Central memory CD4-positive, alpha-beta T cell (primary cell): ENCODE measurements at places on chromosomes 11 and 22.

DNA sequence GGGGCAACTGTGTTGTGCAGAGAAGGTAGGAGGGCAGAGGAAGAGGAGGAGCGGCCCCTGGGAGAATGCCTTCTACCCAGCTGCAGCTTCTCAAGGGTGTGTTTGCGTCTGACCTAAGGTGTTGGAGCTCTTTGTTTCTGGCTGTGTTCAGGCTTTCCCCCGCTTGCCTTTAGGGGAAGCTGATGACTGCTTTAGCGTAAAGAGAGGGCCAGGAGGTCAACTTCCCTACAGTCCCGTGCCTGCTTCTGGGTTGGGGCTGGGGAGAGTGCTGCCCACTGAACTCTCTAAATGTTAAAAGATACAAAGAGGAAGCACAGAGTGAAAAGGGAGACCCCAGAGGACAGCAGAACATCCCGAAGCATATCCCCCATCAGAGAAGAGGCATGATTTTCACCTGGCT, 99.2 kb downstream of the PTPRJ start:
- no peak for DNase-seq

DNA sequence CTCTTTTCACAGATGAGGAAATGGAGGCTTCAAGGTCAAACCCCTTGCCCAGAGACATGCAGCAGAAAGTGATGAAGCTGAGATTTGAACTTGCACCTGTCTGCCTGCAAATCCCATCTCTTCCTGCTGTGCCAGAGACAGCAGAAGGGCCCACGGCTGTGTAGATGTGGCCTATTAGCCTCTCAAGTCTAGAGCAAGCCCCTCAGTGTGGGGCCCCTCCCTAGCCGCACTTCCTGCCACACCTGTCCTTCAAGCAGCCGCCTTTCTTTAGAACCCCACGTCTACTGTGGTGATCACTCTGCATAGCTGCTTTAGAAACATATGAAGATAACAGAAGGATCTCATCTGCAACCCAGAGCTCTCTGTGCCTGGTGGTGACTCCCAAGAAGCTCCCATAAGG, 41.2 kb upstream of the JAM3 start:
- peak; percentile 46 for DNase-seq

DNA sequence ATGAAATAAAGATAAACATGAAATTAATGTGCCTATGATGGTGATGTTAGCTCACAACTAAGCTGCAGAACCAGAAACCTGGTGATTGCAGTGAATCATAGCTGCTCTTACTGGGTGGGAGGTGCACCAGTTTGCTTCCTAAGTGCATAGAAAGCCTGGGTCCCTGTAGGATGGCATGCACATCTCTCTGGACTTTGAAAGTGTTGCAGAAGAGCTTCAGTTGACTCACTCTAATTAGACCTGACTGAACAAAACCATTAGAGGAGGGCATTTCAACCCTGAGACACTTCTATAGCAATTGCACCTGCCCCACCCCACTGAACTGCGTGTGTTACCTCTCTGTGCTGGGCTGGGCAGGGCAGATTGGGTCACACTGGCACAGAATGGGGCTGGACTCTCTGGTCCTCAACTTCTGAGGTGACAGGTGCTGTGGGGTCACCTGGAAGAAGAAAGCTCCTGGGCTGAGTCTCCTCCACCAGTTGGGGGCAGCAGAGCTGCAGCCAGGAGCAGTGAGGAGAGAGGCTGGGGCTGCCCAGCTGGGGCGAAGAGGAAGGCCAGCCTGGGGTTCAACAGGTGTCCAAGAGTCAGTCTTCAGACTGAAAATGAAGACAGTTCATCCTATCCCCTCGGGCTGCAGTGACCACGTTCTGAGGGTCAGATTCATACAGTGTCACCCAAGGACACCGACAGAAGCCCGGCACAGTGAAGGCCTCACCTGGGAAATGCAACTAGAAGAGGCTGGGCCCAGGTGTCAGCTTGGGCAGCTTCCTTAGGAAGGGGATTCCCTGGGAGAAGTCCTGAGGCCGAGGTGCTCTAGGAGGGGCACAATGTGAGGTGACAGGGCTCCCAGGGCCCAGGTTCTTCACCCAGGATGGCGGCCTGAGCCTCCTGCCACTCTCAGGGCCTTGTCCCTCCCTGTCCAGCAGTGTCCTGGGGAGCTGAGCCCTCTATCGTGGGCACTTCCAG, 58.1 kb downstream of the GGTLC2 start:
- no peak for DNase-seq

DNA sequence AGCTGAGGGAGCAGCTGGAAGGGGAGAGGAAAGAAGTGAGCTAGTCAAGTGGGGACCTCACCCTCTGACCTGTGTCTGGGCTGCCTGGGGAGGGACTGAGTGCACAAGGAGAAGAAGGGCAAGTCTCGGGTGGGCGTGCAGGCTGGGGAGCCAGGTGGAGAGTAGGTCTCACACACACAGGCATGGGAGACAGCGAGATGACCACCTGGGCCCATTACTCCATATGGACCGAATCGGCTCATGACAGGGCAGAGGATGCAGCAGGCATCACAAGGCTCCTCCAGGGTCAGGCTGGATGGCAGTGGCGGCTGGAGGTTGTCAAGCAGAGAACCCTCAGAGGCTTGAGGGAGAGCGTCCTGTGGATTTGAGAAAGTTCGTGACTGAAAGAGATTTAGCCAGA, 63.5 kb downstream of the CEP164 start:
- no peak for DNase-seq

GRCh38 chr11:11980841-11981308, 27.6 kb downstream of the DKK3 start:
- no peak for DNase-seq

DNA sequence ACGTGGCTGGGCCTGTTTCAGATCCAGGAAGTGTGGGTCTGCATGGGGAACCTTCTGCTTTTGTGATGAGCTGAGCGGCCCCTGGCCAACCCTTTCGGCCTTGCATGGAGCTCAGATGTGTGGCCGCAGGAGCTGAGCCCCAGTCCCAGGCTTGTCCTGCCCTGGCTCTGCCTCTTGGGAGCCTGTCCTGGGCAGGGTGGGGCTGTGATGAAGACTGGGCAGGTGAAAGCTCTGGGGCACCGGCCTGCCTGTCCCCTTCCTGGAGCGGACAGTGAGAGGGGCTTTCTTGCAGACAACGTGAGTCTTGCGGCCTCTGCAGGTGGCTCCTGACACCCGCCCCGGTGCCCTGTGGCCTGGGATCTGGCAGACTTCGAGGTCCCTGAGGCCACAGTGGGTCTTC, 1296.6 kb downstream of the BRD1 start:
- no peak for DNase-seq

GRCh38 chr11:69008737-69009440, 4.2 kb downstream of the MRGPRF start:
- DNase-seq: no peak

DNA sequence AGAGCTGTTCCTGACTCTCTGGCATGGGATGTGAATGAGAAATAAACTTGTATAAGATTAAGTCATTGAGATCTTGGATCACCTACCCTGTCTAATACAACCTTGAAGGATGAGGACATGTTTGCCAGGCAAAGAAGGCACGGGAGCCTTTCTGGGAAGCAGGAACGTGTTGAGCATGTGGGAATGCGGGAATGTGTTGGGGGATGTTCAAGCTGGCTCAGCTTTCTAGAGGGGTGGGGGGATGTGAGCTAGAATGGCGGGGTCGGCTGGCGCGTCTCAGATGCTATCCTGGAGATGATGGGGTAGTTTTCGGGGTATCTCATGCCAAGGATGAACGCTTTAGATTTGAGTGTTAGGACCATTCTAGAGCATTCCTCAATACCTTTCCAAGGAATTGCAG, 227.1 kb downstream of the DSCAML1 start:
- DNase-seq: no peak

DNA sequence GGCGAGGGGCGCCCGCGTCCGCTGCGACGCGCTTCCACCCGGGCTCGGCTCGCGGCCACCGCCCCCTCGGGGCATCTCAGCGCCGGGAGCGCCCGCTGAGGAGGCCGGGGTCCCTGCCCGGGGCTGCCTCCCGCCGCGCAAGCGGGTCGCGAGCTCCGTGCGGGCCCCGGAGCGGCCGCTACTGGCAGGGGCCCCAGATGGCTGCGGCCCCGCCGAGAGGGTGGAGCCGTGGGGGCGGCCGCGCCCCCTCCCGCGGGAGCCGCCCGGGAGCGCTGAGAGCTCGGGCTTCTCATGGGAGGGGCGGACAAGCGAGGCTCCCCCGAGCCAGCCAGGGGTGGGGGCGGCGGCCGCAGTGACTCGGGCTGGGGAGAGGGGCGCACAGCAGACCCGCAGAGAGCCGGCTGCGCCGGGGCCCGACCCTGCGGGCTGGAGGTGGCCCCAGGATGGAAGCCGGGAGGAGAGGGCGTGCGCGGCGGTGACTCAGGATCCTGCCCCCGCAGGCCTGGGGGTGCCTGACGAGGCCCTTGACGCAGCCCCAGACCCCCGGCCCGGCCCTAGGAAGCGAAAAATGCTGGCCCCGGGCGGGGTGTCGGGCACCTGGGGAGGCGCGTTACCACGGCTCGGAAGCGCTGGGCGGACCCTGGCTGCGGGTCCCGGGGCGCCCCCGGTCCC, 603 bp upstream of the ZFTA start:
- DNase-seq: peak; percentile 15

DNA sequence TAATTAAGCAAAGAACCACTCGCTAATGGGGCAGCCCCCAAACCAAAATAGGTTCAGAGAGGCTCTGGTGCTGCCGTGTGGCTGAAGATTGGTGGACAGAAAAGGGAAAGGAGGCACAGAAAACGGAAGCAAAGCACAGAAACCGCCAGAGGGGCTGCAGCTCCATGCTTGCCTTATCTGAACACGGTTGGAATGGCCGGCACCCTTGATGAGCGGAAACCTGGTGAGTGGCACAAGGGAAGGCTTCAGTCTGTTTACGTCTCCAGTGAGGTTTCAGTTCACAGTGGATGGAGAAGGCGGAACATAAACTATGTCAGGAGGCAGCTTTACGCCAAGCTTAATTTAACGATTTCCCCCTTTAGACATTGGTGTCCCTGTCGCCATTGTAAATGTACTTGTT, 5.2 kb upstream of the PRR33 start:
- DNase-seq: no peak

DNA sequence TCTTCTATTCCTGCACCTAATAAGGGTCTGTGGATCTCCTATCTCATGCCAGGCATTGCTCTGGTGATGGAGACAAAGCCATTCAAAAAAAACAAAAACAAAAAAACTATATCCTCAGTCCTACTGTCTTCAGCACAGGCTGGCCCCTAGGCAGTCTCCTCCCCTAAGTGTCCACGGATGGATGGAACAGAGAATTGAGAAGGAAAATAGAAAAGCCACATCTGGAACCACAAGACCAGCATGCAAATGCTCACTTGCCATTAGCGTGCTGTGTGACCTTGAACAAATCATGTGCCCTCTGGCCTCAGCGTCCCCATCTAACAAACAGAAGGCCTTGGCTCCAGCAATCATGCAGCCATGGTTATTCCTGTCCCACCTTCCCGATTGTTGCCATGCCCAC, 32.7 kb upstream of the CD82 start:
- DNase-seq: no peak

- DNase-seq: no peak
Observed at GRCh38 chr22:34429314-34429713, 509.0 kb upstream of the LARGE1 start.

DNA sequence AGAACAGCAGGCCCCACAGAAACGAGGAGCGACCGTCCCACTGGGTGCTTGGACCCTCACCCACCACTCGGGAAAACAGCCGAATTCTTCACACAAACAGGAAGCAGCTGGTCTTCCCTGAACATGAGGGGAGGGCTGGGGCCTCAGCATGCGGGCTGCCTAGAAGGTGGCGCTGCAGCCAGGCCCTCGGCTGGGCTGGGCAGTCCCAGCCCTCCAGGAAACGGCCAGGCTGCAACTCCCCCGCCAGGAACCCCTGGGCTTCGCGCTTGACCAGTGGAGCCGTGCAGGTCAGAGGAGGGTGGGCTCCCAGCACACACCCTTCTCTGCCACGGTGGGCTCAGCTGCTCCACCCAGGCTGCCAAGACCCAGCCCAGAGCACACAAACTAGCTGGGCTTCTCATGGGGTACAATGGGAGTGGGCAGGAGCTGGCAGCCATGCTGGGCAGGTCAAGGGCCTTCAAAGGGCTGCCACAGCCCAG, 29.6 kb downstream of the IGF2 start:
- no peak for DNase-seq

- no peak for DNase-seq
Observed at GRCh38 chr11:132311703-132312102, 941.3 kb downstream of the NTM start.

GRCh38 chr11:64113462-64113780, 52.5 kb downstream of the MACROD1 start:
- DNase-seq: no peak

- DNase-seq: no peak
Observed at GRCh38 chr11:838441-839279, 3.7 kb downstream of the POLR2L start.
